ENCODE measurements at places on chromosomes 3 and 15.

DNA sequence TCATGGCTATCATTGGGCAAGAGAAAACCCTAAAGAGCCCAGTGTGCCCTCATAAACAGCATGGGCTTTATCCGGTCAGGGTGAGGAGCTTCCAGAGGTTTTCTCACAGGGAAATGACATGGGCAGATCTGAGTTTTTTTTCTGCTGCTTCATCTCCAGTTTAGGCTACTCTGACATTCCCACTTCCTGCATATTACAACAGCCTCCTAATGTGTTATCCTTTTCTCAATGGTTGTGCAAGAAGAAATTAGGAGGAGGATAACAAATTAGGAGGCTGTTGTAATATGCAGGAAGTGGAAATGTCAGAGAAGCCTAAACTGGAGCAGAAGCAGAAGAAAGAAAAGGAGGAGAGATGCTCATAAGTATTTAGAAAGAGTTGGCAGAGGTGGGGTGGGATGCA, 175.6 kb downstream of the MTHFS start:
- DNase-seq = no peak

DNA sequence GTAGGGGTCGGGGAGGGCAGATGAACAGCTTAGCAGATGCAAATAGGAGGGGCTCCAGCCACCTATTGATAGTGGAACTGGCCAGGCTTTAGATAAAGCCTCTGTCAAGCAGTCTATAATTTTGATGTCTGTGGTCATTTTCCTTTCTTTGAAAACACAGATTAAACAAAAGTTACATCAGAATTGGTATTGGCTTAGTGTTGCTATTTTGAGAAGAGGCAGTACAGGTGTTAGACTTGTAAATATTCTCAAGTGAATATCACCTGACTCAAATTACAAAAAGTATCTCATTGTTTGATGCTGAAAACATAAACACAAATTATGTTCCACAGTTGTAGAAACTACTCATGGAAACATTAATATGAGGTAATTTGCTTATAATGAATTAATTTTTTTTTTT, 18.1 kb downstream of the GHRL start:
- no peak for DNase-seq

DNA sequence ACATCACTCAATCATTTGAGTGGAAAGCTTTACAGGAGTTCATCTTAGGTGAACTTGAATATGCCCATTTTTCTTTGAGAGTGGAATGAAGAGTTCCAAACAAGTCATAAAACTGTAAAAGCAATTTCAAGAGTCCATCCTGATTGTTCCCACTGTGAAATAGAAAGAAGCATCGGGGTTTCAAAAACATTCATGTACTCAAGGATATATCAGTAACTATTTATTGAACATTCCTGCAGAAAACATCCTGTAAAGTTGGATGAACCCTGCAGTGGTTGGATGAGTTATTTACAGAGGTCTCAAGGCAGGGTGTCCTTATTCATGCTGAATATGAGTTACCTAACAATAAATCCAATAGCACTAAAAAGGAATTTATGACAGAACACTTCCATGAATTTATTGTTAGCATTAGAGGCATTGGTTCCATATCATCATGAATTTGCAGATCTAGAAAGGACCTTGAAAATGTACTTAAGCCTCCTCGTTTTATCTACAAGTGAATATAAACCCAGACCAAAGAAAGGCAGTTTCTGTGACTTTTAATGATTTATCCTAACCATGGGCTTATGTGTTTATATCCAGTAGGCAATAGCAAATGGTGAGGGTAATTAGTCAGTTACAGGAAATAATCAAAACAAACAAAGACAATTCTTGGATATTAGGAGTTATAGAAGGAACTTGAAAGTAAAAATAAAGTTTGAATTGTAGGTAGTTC, 361.9 kb upstream of the KCNMB2 start:
- DNase-seq = no peak

DNA sequence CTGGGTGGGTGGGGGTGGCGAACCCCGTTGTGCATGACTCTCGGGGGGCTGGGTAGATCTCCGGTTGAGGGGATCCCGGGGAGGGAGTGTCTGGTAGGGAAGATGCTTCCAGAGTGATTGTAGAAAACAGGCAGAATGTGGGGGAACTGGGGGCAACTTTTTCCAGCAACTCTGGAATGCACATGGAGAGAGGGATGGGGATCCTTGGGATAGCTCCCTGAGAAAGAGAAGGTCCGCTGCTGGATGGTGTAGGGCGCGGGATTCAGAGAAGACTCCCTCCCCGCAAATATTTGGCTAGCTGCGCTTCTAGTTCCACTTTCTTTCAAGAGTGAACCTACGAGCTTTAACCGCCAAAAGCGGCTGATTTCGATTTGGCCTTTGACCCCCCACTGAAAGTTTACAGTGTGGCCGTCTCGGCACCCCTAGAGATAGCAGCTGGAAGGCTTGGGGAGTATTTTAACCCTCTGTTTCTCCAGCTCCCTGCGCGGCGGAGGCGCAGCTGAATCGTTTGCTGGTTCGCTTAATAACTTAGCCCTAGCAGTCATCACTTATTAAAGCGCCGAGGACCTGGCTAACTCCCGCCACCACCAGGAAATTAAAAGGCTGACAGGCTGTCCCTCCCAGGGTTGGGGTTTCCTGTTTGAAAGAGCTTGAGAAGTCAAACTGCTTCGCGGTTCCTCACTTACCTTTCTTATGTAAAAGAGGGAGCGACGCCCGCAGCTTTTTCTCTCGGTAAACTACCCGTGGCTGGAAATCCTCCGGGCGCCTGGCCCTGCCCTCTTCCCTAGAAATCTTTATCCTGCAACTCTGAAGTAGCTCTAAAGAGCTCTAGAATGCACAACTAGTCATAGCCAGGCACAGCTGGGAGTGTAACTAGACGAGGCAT, 1.2 kb downstream of the PHLDB2 start:
- DNase-seq = no peak

DNA sequence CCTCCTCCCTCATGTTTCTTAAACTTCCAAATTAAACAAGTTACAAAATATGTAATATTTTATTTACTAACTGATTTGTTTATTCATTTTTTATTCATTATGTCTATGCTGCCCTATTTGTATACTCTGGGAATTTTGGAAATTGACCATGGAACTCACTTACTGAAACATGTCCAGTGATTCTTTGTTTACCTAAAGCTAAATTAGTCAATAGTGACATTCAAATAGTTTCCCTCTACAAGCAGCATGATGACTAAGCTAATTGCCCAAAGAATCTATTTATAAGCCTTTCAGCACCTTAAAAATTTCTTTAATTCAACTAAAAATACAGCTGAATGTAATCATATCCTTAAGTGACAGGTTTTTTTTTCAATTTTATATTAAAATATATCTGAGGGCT, 437.7 kb downstream of the SI start:
- DNase-seq = no peak

GRCh38 chr15:62818691-62819090, 223.9 kb upstream of the TPM1 start:
- DNase-seq = no peak

GRCh38 chr3:50297384-50297775, 1.8 kb downstream of the HYAL3 start:
- DNase-seq = no peak

DNA sequence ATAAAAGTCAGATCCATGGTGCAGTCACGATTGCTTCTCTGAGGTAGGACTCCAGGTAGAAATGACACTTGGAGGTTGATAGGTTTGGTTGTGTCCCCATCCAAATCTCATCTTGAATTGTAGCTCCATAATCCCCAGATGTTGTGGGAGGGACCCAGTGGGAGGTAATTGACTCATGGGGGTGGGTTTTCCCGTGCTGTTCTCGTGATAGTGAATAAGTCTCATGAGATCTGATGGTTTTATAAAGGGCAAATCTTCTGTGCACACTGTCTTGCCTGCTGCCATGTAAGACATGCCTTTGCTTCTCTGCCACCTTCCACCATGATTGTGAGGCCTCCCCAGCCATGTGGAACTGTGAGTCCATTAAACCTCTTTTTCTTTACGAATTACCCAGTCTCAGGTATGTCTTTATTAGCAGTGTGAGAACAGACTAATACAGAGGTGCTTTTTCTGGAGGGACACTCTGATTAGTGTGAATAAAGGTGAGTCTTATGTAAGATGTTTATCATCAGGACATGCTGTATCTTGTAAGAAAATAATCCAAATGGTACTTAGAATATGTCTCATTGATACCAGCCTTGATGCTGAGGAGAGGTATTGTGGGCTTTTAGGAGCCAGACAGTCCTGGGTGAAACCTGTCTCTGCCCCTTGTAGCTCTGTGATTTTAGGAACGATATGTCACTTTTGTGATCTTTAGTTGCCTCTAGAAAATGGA, 43.0 kb downstream of the SLCO3A1 start:
- no peak for DNase-seq
